ENCODE measurements at places on chromosomes 1 and 21.

DNA sequence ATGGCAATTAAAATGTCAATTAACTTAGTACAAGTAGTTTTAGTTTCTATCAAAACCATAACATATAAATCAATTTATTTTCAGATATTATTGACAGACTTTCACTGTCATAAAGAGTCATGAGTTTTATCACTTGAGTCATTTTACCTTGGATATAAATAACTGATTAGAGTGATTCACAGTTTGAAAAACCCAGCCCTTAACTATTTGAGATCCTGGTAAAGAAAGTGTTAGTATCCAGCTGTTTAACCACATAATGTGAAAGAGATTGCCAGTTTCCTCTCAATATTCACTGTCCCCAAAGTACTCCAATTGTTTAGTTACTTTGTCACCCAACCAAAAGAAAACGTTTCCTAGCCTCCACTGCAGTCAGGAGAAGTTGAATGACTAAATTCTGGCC lies 91.3 kb downstream of the UCHL5 start:
- peak; percentile 31 for DNase-seq

DNA sequence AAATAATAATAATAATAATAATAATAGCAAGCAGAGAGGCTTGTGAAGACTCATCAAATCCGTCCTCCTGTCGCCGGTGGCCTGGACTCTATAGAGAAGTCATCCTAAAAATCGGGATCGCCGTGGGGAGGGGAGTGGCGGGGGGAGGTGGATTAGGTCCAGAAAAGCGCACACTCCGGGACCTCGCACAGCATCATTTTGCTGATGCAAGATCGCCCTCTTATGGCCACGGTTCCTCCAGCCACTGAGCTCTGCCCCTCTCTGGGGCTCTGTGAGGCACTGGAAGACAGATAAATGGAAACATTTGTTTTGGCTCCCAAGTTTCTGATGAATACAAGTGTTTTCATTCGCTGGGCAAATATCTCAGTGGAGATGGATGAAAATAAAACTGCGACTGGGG lies 612.0 kb downstream of the MATN1 start:
- peak; percentile 23 for DNase-seq

- no peak for DNase-seq
These were observed 21.1 kb downstream of the LRRC38 start for GRCh38 chr1:13492711-13493110.

DNA sequence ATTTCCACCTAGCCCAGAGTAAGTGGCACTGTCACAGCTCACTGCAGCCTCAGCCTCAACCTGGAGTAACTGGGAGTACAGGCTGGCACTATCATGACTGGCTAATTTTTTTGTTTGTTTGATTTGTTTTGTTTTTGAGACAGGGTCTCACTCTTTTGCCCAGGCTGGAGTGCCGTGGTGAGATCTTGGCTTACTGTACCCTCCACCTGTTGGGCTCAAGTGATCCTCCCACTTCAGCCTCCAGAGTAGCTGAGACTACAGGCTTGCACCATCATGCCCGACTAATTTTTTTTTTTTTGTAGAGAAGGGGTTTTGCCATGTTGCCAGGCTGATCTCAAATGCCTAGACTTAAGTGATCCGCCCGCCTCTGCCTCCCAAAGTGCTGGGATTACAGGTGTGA lies 2.5 kb downstream of the UCK2 start:
- DNase-seq = no peak

- no peak for DNase-seq
These were observed 187.8 kb downstream of the LRRIQ3 start for GRCh38 chr1:74010206-74010605.

DNA sequence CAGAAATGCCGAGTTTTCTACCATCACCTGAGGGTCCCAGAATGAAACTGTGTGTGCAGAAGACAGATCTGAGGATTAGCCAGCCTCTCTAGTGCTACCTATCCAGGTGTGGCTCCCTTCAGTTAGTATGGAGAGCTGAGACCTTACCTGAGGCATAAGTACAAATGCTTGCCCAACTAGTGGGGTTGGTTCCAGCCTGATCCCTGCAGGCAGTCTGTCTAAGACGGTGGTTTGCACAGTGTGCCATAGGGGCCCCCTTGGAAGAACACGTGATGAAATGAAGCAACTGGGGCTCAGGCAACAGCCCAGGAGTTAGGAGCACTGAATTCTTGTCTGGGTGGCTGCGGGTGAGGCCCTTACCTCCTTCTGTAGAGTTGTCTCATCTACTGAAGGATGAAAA lies 15.6 kb downstream of the S100A7A start:
- DNase-seq = no peak

- no peak for DNase-seq
These were observed 39.9 kb downstream of the TTC39A start for GRCh38 chr1:51290489-51290847.

- DNase-seq = peak; percentile 81
These were observed 14.7 kb upstream of the AQP10 start for GRCh38 chr1:154306151-154306550.

DNA sequence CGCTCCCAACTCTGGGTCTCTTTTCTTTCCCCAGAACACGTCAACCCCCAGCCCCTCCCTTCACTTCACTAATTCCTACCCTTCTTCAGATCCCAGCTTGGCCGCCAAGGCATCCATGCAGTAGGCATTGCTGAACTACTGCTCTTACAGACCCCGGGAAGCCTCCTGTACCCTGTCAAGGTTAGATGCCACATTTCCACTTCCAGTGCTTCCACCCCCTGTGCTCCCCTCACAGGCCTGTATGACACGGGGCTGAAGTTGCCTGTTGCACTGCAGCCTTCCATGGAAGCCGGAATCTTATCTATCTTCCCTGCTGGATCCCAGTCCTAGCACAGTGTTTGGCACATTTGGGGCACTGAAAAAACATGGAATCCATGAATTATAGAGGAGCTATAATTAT lies 99.0 kb upstream of the SOD1 start:
- DNase-seq = no peak

DNA sequence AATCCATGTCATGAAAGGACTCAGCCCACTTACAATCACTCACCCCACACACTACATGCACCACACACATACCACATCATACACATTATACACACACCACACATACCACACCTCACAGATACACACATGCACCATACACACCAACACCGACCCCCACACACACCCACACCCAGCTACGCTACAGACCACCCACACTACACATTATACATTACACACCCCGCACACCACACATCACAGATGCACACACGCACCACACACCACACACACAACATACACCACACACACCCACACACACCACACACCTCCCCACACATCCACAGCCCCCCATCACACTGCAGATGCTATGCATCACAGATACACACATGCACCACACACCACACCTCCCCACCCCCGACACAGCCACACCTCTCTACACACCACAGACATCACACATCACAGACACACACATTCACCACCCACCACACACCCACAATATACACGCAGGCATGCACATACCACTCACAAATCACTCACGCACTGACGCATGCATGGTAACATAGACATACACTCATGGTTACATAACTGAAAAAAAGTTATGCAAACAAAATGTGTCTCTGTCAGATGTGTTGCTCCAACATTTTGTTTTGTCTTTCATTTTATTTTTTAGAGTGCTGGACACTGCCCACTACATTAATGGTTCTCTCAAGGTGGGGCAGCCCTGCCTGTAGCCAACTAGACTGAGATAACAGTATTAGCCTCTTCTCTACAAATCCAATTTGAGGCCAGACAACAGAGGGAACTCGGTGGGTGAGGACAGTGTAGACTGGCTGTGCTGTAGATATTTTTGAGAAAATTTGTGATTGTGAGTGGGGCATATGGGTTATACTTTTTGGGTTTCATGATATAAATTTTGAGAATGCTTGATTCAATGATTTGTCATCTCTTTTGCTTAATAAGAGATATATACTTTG lies 15.2 kb upstream of the PGBD2 start:
- no peak for DNase-seq

GRCh38 chr1:179917601-179918429 lies 35.7 kb downstream of the TOR1AIP1 start:
- DNase-seq = peak; percentile 19

- peak; percentile 77 for DNase-seq
These were observed 16.5 kb downstream of the NES start for GRCh38 chr1:156660752-156661112.

DNA sequence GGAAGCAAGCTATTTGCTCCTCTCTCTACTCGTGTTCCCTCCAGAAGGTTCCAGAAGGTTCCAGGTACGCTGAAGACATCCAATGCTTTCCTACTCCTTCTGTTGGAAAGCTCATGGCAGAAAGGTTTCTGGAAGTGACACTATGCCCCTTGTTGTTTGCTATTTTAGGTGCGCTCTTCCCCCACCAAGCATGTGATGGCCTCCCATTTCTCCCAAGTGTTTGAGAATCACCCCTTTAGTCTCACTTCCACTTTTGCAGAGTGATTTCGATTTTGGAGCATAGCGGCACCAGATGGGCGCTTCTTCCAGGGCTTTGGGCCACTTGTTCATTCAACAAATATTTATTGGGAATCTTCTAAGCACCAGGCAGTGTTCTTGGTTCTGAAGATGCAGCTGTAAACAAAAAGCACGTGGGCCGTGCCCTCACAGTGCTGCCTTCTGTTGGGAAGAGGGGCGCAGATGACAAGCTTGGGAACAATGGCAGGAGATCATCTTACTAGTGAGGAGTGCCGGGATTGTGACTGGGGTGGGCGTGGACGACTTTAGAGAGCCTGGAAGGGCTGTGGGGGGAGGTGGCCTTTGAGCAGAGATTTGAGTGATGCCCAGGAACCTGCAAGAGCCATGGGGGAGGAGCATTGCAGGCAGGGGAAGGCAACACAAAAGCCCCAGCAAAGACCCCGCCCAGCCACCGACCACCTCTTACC lies 43.0 kb upstream of the TARDBP start:
- DNase-seq = peak; percentile 25

GRCh38 chr1:208924928-208925327 lies 658.6 kb upstream of the CAMK1G start:
- DNase-seq = no peak

- DNase-seq = peak; percentile 31
These were observed 101.4 kb downstream of the PBX1 start for GRCh38 chr1:164660412-164660772.

- DNase-seq = no peak
These were observed 72.8 kb downstream of the WDR64 start for GRCh38 chr1:241724741-241725356.

- peak; percentile 55 for DNase-seq
These were observed 7.1 kb upstream of the DIPK1A start for GRCh38 chr1:92968138-92969032.

DNA sequence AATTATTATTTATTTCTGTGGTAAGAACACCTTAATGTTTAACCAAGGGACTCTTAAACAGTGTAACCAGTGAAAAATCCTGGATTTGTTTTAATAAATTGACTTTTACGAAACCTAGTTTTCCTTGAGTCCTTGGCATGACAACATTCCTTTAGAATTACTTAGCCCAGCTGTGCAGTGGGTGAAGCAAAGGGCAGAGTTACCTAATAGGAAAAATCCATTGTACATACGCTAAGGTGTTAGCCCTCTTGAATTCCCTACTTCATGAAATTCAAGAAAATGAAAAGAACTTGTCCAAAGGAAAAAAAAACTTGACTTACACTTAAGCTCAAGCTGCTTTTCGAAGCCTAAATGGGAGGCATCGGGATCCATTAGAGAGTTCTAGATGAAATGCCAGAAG lies 852.0 kb upstream of the ADAMTS5 start:
- peak; percentile 18 for DNase-seq

GRCh38 chr1:21621051-21621450 lies 48.1 kb downstream of the RAP1GAP start:
- no peak for DNase-seq

DNA sequence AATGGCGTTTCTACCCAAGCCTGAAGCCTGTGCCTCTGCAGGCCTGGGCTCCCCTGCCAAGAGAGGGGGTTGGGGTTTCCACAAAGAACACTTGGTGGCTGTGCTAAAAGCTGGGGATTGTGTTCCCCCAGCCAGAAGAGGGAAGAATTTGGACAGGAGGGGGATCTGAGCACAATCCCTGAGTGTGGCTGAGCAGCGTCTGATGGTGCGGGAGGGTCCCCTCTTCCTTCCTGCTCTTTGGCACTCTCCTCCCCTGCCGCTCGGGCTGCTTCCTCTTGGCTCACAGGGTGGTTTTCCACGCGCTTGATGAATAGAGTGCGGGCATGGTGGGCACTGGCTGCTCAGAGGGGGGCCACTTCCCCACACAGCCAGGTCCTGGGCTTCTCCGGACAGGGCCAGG lies 3.7 kb downstream of the GPR37L1 start:
- no peak for DNase-seq

GRCh38 chr1:227622739-227623475 lies 59.6 kb downstream of the ZNF678 start:
- no peak for DNase-seq

DNA sequence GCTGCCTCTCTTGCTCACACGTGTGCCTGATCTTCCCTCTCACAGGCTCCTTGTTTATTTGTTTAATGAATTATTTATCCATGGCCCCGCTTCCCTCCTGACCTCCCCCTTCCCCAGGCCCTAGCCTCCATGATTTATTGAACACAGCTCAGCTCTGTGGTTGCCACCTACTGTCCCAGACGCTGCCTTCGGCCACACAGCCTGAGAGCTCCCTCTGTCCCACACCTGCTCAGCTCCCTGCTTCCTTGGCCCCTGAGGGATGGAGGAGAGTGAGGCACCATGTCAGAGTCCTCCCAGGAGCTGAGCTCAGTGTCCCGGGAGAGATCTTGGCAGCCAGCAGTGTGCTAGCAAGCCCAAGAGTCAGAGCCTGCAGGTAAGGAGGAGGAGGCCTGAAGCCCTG lies 3.1 kb upstream of the EFNA3 start:
- DNase-seq = no peak

- DNase-seq = no peak
These were observed 380.9 kb upstream of the PRMT6 start for GRCh38 chr1:106675558-106675957.

Data from myocyte (in vitro differentiated cells).